CD4-positive, alpha-beta T cell treated with Interferon gamma for 1 hour (primary cell): ENCODE measurements at places on chromosomes 12 and 14.

DNA sequence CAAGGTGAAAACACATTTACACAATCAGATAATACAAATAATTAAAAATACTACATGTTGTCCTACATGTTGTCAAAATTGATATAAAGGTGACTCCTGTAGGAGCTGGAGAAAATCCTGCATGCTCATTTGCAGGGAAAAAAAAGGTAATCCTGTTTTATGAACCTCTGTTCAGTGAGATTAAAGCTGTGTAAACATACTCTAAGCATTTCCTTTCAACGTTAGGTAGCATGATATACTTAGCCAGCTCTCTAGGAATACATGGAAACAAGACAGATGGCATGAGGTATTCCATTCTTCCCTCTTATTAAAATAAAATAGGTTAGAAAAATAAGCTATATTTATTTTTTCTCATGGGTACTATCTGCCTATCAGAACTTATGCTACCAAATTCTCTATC, 635.7 kb upstream of the FLRT2 start:
- no peak for DNase-seq

- no peak for DNase-seq
These were observed 43.6 kb downstream of the AMN start for GRCh38 chr14:102965971-102966655.

DNA sequence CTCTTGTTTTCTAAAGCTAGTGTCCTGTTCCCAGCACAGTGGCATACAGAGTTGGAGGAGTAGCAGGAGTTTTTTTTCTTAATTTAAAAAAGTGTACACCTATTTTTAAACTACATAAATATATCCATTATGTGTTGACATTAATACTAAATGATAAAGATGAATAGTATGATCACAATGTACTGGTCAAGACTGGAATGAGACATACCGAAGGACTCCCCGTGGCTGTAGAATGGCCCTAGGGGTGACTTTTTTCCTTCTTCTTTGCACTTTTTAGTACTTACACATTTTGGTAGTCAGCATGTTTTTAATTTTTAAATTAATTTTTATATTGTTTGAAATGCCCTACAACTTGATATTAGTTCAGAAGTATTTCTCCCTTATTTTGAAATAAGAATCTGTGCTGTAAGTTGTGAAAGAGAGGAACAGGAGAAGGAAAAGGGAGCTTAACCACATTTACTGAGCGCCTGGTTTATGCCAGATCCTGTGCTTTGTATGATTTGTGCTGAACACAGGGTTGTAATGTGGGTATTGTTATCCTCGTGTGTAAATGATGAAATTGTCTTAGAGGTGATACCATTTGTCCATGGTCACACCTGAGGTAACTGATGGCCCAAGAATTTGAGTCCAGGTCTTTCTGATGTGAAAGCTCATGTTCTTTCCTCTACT, 136.5 kb downstream of the TGFB3 start:
- no peak for DNase-seq

- no peak for DNase-seq
These were observed 152.9 kb downstream of the SLC25A21 start for GRCh38 chr14:37019488-37019887.

- no peak for DNase-seq
These were observed 396.8 kb downstream of the NUAK1 start for GRCh38 chr12:105741786-105742566.

- no peak for DNase-seq
These were observed 270.7 kb upstream of the GARIN2 start for GRCh38 chr14:66918527-66918926.

GRCh38 chr12:122422730-122423257, 325 bp upstream of the CLIP1 start:
- no peak for DNase-seq
